ENCODE measurements at places on chromosomes 3 and 15.

DNA sequence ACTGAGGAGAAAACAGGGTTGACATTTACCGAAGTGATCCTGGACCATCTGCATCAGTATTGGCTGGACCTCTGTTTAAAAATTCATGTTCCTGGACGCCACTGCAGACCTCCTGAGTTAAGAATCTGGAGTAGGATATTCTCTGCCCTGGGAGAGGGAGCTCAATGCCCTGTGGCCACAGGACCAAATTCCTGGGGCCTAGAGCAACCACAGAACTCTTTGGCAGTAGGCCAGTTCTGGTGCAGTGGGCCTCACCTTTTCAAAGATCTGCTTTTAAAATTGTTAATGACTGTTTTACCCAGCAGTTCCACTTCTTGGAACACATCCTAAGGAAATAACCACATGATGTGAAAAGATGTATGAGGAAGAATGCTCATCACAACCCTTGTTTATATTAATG is 133.3 kb upstream of the ADPGK start:
- no peak for DNase-seq

- DNase-seq: no peak
Measured at GRCh38 chr3:173253471-173253870, 112.4 kb upstream of the SPATA16 start.

DNA sequence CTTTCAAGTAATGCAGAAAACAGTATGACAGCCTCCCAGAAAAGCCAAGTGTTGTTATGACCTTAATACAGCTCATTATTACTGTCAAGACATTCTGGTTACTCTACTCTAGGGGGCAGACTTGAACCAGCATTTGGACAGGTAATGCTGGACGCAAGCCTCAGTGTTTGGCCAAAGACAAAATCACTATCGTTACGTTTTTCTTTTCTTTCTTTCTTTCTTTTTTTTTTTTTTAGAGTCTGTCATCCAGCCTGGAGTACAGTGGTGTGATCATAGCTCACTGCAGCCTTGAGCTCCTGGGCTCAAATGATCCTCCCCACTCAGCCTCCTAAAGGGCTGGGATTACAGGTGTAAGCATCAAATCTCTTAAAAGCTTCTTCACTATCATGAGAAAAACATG is 29.4 kb upstream of the TMEM45A start:
- DNase-seq: peak; percentile 53

DNA sequence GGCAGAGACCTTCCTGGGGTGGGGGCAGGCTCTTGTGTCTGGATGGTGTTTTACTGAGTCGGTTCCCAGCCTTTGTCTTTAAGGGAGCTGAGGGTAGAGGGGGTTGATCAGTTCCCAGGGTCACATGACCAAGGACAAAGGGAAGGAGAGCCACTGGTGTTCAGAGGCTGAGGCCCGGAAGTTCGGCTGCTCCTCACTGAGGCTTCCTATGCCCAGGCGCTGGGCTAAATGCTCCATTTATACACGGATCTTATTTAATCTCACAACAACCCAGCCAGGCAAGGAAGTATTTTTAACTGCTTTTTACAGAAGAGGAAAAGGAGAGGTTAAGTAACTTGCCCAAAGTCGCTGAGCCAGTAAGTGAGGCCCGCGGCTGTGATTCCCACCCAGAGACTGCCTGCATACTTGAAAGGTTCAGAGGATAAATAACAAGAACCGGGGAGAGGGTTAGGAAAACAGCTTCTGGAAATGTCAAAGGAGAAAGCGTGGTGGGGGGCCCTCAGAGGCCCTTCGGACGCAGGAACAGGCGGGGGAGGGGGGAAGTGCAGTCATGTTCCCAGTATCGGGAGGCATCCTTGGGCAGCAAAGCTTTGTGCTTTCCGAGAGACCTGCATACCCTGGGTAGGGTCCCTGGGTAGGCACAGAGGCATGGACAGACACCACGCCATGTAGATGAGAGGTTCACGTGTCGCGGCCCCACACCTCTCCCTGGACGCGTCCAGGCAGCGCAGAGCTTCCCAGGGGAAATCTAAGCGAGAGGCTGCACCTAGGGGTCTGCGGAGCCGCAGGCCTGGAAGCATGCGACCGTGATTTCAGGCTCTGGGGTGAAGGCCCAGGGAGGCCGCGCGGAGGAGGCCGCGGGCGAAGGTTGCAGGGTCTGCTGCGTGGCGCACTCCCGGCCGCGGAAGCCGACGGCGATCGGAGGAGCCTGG is 21.3 kb downstream of the EPHB3 start:
- peak; percentile 68 for DNase-seq

DNA sequence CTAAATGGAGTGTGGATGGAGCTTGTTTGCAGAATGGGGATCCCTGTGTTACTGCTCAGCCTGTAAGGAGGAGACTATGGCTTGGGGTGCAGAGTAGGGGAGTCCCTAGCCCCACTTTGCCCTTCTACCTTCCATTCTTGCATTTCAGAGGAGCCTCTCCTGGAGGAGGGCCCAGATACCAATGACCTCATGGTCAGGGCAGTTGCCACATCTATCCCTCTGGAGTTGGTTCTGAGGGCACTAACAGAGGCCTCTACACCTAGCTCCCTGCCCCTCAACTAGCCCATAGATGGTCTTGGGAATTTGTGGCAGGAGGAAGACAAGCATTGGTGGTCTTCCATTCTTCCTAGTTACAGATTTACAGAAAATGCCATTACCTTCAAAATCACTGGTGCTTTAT is 6.1 kb downstream of the SKOR1 start:
- DNase-seq: no peak

- no peak for DNase-seq
Measured at GRCh38 chr3:196969134-196969659, 564 bp upstream of the PIGZ start.

DNA sequence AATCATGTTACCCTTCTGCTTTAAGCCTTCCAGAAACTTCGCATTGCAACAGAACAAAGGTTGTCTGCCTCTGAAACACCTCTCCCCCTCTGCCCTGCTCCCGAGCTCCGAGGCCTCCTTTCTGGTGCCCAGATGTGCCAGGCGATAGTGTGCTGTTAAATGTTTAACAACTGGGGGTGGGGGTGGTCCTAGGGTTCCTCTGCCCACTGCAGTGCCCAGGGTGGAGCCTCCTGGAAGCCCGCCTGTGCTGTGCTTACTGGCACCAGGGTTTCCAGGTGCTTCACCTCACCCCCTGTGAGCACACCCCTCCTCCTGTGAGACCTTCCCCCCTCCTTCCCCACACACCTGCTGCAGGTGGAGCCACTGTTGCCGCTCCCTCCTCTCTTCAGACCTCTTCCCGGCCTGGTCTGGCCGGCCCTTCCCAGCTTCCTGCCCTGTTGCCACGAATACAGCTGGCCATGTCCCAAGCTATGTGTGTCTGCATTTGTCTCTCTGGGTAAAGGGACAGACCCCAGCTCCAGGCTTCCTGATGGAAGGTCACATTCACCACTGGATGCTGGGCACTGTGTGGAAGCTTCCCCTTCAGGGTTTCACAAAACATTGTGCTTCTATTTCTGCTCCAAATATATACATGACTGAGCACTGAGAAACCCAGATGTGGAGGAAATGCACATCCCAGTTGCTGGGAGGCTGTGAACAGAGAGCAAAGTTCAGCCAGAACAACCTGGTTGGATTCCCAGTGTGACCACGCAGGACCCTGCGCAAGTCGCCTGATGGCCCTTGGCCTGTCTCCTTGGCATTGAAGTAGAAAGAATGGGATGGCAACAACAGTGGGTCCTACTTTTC is 37.2 kb downstream of the MGLL start:
- no peak for DNase-seq

DNA sequence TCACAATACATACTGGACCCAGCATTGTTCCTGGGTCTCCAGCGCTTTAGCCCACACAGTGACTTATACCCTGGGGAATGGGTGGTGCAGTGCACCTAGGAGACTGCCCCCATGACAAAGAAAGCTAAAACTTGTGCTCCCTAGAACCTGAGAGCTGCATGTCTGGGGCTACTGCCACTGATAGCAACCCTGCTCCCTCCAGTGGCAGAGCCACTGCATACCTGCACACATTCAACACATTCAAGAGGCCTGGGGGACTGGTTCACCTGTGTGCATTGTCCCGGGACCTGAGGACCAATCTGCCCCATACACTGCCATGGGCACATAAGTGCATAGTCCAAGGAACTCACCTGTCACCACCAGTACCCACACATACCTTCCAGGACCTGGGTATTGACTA is 302.7 kb upstream of the MANF start:
- no peak for DNase-seq

DNA sequence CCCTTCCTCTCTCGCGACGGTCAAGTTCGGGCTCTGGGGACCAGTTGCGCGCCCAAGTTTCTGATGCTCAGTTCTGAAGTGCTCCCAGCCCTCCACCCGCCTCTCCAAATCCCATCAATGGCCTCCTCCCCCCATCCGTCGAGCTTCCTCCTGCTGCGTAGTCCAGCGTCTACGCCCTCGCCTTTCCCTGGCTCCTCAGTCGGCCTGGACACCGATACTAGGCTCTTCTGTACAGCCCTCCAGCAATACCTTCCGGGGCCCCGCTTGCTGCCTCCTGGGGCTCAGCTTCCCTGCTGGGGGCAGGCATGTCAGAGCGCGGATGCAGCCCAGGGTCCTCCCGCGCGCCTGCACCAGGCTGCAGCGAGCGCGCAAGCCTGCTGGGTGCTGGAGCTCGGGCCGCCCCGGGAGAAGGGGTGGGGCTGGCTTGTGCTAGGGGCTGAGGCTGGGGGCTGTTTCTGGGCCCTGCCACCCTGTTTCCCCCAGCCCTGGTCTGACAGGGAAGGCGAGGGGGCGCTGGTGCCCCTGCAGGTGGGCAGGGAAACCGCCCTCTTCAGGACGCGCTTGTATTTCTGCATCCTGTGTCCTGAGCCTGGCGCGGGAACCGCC is 353.3 kb upstream of the SUCLG2 start:
- DNase-seq: peak; percentile 30

GRCh38 chr3:149604125-149604875 is 53.5 kb downstream of the WWTR1 start:
- no peak for DNase-seq

DNA sequence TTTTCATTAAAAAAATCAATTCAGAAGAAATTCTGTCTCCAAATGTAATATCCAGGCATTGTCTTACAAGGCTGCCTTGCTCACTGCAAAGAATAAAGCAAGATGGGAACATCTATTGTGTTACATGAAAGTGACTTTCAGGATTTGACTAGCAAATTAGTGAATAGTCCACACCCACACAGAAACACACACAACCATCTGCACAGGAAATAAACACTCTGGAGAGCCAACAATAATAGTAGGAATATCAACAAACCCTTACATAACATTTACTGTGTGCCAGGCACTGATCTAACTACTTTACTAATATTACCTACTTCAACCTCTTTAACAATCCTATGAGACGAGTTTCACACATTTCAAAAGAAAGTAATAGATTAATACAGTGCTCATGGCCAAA is 28.9 kb upstream of the ZNF385D start:
- DNase-seq: no peak

DNA sequence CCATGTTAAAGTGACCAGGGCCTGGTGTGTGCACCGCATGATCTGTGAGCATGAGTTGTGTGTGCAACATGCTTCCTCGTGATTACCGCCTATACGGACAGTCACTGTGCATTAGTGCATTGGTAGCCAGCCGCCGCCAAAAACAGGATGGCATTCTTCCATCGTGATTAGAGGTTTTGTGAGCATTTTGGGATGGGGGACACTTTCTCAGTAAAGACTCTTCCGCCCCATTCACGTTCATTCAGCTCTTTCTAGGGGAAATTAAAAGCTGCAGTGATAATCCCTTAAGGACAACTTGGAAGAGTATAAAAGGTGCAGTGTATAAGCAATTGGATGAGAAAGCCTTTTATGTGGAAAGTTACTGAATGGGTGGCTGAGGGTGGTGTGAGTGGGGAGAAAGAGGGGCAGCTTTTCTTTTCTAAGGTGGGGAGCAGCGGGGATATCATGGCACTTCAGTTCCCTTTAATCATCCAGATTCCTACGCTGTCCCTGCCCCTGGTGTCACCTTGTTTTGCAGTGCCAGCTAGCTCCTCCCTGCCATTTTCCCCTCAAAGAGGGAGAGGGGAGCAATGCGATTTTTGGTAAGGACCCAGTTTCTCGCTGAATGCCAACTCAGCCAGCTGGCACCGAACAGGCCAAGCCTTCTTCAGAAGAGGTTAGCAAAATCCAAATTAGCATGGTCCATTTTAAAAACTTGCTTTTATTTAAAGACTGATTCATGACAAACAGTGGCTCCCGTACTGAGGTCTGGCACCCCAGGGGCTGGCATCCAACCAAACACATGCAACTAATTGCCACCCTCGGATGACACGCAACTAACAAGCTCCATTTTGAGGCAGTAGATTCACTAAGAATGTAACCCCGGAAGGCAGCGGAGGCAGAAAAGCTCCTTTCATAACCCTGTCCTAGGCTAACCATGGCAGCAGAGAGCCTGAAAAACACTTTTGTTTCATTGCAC is 447.8 kb downstream of the FHIT start:
- no peak for DNase-seq

- no peak for DNase-seq
Measured at GRCh38 chr3:119013951-119014350, 20.7 kb downstream of the IGSF11 start.

- peak; percentile 62 for DNase-seq
Measured at GRCh38 chr3:30518181-30518864, 88.1 kb upstream of the TGFBR2 start.

- no peak for DNase-seq
Measured at GRCh38 chr3:157815739-157816138, 290.5 kb downstream of the SHOX2 start.

DNA sequence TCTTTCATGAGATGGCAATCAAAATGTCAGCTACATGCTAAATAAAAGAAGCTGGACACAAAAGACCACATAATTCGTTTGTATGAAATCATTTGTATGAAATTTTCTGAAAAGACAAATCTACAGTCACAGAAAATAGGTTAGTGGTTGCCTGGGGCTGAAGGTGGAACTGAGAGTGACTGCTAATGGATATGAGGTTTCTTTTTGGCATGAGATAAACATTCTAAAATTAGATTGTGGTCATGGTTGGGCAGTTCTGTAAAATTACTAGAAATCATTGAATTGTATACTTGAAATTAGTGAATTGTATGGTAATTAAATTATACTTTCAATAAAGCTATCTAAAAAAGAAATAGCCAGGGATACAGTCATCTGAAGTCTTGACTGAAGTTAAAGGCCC is 2.7 kb upstream of the DMXL2 start:
- DNase-seq: no peak

GRCh38 chr3:151538456-151539393 is 77.9 kb upstream of the IGSF10 start:
- DNase-seq: peak; percentile 66

GRCh38 chr15:60399931-60400330 is 2.1 kb upstream of the ANXA2 start:
- no peak for DNase-seq

DNA sequence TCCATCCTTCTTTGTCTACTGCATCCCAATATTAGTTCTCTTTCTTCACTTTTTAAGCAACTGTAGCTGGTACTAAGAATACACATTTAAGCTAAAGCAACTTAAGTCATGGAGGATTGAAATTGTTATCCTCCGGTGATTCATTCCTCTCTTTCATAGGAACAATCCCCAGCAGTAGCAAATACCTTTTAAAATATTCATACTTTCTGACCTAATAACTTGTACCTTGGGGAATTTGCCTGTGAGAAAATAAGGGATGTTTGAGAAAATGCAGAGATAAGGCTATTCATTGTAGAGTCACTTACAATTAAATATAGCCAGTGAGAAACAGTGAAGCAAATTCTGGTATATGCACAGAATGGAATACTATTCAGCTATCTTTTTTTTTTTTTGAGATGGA is 66.0 kb downstream of the VPS13C start:
- no peak for DNase-seq

Data from testis (tissue), 5 donors.